ENCODE measurements at places on chromosomes 2 and 18.

GRCh38 chr18:22064581-22064980, 104.8 kb upstream of the GATA6 start:
- DNase-seq: no peak

GRCh38 chr2:44578471-44579093, 216.8 kb downstream of the CAMKMT start:
- no peak for DNase-seq

GRCh38 chr2:197838579-197838978, 34.2 kb downstream of the PLCL1 start:
- DNase-seq: no peak

- DNase-seq: no peak
These were observed 27.3 kb upstream of the EPC2 start for GRCh38 chr2:148617219-148617618.

DNA sequence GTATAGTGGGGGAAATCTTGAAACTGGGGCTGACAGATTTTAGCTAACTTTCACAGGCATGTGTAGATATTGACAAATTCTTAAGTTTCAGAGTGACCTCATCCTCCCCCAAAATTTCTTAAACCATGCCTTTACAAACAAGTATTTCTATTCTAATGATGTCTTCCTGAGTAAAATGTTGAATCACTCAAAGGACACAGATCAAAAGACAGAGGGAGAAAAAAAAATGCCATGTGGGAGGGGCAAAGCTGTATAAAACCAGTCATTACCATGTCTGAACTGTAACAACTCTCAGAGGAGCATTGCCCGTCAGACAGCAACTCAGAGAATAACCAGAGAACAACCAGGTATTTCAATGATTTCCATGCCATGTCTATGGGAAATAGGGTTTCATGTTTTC, at the start of gene SERPINB2:
Gene SERPINB2, plus strand, starts transcription at position 282 of the 400 bp plus-strand sequence. CDS start 3,740 bp downstream, outside the sequence.
- no peak for DNase-seq

DNA sequence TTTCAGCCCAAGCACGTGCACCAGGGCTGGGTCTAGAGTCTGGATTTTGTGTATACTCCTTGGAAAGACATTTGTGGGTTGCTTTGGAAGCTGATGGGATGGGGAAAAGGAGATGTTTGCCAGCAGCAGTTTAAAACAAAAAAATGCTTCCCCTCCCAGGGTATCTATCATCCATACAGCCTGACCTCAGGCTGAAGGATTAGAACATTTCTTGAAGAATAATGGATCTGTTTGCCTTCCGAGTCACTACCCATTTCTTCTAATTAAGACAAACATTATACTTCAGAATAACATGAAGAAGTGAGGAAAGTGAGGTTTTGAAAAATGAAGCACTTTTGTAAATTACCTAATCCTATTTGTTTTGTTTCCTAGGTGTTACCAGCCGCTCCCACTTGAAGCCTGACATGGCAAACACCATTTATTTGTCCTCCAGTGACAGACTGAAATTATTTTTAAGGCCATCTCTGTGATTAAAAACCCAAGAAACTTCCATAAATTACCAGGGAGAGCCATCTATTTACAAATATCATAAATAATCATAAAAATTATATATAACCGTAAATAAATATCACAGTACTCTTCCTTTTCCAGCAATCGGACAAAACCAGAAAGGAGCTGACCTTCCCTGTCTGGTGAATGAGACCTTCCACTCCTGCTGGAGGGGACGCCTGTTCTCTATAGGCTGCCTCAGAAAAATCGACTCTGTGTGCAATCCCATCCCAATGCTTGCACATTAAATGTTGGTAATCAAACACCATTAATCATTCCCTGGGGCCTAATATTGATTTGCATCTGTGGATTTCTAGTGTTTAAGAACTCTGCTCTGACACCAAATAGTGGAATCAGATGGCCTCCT, 106.8 kb downstream of the C1D start:
- DNase-seq: no peak

GRCh38 chr2:237214030-237214675, 128.5 kb downstream of the COPS8 start:
- no peak for DNase-seq

DNA sequence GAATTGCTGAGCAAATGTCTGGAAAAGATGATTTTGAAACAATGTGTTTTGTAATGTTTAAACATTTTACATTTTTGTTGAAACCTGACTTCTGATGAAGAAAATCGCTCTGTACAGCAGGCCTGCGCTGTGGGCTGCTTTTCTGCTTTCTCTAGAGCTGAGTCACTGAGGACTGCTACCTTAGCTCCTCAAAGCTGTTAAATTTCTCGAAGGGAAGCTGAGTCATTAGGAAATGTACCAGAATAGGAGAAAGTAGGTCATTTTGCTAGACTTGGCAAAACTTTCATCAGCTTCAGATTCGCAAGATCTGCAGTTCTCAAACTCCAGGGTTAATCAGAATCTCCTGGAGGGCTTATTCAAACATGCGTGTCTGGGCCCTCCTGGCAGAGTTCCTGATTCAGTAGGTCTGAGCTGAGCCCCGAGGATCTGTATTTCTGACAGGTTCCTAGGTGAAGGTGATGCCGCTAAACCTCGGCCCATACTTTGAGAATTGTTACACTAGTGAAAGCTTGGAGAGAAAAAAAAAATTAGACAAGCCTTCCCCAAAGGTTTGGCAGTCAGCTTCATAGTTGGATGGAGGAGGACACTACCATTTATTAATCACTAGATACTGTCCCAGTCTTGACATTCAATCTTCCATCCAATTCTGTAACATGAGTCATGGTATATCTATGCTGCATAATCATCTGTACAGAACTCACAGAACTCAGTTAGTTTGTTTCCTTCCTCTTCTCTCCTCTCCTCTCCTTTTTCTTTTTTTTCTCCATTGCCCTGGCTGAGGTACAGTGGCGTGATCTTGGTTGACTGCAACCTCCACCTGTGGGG, 297.6 kb downstream of the PARD3B start:
- DNase-seq: peak; percentile 61

DNA sequence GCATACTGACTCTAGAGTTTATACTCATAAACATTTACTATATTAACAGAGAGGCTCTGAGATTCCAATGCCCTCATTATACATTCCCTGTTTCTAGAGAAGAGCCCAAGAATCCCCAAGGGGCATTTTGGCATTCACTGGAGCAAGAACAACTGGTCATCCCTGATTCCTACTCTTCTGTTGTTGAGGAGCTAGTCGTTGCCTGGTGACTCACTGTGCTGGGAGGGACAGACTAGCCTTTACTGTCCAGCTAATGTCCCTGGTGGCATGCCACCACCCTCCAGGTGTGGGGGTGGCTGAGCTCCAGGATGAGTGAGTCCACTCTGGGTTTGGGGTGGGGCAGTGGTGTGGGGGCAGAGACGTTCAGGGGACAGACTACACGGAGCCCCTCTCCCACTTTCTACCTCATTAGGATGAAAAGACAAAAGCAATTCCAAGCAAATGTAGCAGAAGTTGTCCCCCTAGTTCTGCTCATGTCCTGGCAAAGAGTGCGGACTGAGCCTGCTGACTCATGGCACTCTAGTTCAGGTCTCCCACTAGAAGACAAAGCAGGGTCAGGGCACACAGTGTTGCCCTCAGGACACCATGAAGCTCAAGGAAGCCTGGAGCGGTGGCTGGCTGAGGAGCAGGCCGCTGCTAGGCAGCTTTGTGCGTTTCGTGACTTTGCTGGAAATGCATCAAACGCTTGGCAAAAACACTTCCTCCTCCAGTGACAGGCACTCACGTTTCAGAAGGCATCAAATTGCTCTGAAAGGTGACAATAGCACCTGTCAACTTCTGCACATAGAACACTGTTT, 49.4 kb downstream of the RHOB start:
- DNase-seq: no peak

DNA sequence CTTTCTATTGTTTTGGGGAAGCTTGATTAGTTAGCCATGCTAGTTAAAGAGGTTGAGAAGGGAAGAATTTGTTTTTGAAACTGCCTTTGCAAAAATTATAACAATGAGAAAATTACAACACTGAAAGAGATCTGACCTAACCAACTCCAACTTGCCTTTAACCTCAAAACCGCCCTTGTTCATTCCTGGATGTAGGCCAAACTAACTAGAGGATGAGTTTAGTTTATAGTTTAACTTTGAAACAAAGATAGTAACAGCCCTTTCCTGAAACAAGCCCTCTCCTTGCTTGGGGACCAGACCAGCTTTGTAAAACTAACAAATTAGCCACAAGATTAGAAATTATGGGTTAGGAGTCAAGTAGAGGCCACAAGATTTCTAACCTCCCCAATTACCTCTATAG, 713.9 kb downstream of the CPS1 start:
- no peak for DNase-seq

- DNase-seq: no peak
These were observed 159.5 kb downstream of the SETBP1 start for GRCh38 chr18:44840058-44840790.

GRCh38 chr2:29697181-29697580, 224.2 kb downstream of the ALK start:
- DNase-seq: no peak

GRCh38 chr2:235328991-235329390, 164.9 kb upstream of the AGAP1 start:
- no peak for DNase-seq

GRCh38 chr2:52597346-52597745, 1170.3 kb upstream of the CHAC2 start:
- DNase-seq: no peak

- no peak for DNase-seq
These were observed 47.1 kb upstream of the ASB18 start for GRCh38 chr2:236311286-236311685.

- no peak for DNase-seq
These were observed 13.9 kb downstream of the PCARE start for GRCh38 chr2:29060441-29060840.

GRCh38 chr2:171083451-171083850, 77.2 kb downstream of the TLK1 start:
- DNase-seq: no peak

DNA sequence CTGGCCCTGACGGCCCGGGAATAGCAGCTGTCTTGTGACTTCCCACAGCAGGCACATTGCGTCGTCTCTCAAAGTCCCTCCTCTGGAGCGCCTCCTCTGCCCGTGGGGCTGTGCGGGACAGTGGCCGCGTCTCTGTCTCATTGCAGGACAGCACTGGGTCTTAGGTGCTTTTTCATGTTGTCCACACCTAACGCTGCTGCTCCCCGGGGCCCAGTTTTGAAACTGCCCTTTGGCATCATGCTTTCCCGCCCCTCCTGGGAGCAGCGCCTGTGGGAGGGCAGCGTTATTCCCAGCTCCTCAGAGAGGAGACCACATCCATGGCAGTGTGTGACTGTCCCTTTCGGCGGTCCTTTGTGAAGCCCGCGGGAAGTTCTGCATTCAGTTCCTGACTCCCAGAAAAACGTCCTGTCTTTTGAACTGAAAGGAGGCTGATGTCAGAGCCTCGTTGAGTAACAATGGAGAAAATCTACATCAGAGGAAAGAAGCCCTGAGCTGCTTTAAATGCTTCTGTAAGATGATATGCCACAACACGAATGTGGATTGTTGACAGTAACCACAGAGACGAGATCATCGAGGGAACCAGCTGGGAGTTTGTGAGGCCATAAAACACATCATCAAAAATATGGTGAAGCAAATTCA, 226.0 kb downstream of the FAM210A start:
- no peak for DNase-seq

DNA sequence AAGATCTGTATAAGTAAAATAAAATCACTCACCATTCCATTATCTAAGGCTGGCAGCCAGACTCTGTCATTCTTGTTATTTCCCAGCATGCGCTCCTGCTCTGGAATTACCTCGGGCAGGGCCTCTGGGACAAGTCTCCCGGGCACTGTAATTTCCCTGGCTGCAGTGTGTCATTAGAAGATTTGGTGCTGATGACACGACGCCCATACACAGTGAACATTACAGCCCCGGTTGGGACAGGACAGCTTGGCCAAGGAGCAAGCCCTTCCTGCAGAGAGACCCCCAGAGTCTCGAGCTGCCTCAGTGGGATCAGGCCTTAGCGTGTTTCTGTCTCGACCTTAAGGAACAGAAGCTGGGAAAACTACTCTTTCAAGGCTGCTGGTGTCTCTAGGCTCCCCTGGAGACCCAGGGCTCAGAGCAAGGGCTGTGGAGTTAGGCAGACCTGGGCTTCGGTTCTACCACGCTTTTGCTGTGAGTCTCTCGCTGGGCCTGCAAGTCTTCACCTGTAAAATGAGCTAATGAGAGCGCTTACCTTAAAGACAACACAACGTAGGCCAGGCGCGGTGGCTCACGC, 39.7 kb downstream of the SMAD7 start:
- no peak for DNase-seq

- no peak for DNase-seq
These were observed 88.3 kb downstream of the SOWAHC start for GRCh38 chr2:109702250-109702985.

DNA sequence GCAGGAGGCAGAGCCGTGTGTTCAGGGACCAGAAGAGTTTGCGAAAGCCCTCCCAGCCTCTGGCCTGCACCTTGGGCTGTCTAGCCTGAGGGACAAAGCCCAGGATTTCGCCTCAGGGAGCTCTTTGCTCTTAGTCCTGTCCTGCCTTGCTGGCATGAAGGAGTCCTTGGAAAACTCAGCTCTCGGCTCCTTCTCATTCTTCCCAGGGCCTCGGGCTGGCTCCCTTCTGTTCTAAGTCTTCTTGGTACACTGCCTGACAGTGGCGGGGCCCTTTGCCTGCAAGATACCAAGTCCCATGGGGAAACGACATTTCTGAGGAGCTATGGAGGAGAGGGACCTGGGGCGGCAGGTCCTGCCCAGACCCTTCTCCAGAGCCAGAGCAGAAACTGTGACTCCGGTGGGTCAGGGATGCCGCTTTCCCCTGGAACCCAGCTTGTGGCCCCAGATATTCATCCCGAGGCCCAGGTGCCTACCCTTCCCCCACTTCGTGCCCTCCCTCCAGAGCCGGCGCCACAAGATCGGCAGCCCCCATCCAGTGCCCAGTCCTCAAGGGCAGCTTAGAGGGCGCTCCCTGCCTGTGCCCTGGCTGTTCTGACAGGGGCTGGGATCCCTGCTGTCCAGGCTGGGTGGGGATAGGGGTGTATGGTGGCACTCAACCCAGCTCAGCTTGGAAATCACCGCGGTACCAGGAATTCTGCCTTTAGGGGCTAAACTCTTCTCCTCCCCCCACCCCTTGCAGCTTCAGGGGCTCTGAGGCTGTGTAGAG, 5.5 kb upstream of the CYP26B1 start:
- no peak for DNase-seq

DNA sequence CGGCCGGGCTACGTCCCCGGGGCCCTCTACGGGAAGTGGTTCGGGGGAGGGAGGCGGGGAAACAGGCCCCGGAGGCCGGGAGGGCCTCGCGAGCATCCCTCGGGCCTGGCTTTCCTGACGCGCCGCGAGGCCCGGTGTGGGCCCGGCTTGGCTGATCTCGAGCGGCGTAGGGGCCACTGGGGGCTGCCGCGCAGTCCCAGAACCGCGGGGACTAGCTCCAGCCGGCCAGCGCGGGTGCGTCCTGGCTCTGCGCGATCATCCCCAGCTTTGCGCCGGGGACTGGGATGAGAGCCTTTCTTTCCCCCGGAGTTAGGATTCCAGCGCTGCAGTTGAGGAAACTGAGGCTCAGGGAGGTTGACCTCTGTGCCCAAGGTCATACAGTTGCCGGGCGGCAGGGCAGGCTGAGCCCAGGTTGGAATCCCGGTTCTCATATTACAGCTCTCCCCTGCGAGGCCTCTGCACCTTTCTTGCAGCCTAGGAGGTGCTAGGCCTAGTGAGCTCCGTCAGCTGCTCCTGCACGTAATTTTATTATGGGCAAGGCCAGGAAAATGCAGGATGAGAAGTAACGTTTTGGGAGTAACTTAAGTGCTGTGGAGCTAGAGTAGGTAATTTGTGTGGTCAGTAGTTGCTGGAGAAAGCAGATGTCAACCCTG, 501 bp downstream of the LPIN1 start:
- no peak for DNase-seq

- DNase-seq: no peak
These were observed 580 bp upstream of the NDUFV2 start for GRCh38 chr18:9101730-9102507.

GRCh38 chr2:238286551-238286950, 1.9 kb downstream of the PER2 start:
- no peak for DNase-seq

All from brain pericyte (primary cell).